Stimulated activated CD4-positive, alpha-beta T cell treated with anti-CD3 and anti-CD28 coated beads, Interleukin-15, amount 100 ng/mL, for 1 hour (primary cell): ENCODE measurements at places on chromosomes 12 and 14.

- no peak for DNase-seq
Observed at GRCh38 chr14:94109915-94110250, 653 bp upstream of the IFI27 start.

- DNase-seq, result no peak
Observed at GRCh38 chr14:57848786-57849185, 17.1 kb downstream of the SLC35F4 start.

GRCh38 chr14:54922598-54922997 is 20.0 kb upstream of the GCH1 start:
- no peak for DNase-seq

DNA sequence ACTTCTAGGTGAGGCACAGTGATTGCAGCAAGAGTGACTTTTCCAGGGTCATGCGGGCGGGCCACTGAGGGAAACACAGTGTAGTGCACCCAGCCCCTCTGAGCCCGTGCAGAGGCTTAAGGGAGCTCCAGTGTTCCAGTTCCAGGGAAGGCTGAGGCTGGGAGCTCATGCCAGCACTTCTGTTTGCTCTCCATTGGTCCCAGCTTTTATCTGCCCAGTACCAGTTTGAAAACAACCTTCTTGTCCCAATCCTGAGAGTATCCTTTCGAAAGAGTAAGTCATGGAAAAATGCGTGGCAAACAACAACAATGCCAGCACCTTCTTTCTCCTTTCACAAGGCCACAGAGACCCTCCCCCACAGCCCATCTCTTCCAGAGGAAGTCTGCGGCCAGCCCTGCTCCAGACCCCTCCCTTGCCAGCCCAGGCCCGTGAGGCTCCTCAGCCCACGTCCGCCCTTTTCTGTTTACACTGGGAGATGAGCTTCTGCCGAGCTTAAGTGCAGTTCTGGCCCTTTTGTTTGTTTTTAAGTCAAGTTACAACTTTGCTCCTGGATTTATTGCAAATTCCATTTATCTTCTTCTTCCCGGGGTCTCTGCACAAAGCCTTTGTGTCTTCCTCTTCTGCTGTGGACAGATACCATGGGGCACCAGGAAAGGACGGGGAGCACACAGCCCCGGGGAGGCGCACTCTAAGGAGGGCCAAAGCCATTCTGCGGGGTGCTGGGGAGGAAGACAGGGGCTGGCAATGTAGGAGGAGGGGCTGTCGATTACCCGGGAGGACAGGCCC is 185.6 kb downstream of the ZFP36L1 start:
- no peak for DNase-seq

- no peak for DNase-seq
Observed at GRCh38 chr14:30645600-30645999, 23.5 kb downstream of the SCFD1 start.

DNA sequence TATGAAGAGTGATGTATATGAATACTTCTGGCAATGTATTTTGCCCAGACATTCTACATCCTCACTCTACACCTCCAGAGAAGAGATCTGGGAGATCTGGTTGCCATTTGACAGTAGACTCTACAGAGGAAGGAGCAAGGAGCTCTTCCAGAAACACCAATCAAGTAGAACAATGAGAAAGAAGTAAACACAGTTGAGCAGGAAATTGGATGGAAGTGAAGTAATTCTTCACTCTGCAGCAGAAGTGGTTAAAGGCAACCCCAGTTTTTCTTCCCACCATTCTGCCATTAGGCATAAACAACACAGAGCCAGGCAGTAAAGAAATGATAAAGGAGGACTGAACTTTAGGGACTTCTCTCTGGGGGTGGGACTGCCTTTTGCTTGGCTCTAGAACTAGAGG is 48.5 kb upstream of the PRICKLE1 start:
- no peak for DNase-seq

DNA sequence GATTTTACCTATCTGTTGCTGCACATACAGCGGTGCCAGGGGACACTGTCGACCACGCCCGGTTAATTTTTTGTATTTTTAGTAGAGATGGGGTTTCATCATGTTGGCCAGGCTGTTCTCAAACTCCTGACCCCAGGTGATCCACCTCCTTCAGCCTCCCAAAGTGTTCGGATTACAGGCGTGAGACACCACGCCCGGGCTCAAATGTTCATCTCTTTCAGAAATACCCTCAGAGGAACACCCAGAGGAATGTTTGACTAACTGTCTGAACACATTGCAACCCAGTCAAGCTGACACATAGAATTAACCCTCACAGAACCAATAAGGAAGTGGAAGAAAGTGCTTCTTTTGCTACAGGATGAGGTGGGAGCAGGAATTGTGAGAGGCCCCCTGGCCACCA is 15.0 kb upstream of the ETFBKMT start:
- no peak for DNase-seq

DNA sequence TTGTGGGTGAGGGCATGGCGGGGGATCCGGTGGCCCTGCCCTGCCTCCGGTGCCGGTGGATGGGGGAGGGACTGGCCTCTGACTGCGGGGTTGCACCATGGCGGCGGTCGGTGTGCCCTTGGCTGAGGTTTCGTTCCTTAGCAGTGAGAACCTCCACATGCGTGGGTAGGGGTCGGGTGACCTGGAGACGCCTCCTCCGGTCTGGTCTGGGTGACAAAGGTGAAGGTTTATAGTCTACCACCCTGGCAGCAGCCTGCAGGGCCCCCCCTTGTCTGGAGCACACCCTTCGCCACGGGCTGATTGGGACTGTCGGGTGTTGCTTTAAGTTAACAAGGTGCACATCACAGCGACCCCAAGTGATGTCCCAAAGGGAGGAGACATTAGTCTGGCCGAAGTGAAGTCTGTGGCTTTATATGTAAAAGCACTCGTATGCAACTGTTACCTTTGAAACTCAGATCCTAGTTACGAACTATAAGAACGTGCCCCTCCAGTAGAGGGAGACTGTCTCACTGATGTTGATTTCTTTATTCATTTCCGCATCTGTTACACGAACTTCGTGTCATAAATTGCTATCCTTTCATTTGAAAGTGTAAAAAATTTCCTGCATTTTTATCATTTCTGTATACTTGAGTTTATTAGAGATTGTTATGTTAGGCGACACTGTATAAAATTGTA is 74.4 kb downstream of the WDR20 start:
- no peak for DNase-seq

GRCh38 chr14:56720703-56721460 is 89.4 kb downstream of the OTX2 start:
- no peak for DNase-seq

DNA sequence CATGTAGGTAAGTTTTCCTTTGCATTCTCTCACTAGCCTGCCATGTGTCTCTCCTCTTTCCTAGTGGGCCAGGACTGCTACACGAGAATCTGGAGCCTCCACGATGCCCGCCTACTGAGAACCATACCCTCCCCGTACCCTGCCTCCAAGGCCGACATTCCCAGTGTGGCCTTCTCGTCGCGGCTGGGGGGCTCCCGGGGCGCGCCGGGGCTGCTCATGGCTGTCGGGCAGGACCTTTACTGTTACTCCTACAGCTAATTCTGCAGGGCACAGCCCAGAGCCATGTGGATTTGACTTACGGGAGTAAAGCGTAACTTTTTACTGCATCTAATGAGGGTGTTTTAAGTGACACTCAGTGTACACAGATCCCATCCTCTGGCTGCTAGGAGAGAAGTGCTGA is 32.3 kb downstream of the DCAF4 start:
- no peak for DNase-seq

DNA sequence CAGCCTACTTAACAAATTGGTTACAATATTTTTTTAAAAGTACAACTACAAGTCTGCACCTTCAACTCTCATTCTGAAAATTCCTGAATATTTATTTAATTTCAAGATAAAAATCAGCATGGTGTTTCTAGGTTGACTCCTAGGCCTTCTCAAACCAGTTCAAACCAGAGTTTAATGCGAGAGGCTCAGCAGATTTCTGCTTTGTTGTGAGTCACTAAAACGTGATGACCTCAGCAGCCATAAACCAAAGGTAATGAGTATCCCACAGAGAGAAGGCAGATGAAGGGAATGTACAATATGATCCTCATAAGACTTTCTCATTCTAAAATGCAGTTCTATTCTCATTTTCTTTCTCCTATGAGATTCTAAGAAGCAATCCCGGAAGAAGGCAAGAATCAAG is 1.5 kb downstream of the PRDM4 start:
- DNase-seq, result no peak

GRCh38 chr14:86072116-86072894 is 542.4 kb downstream of the FLRT2 start:
- DNase-seq, result no peak

DNA sequence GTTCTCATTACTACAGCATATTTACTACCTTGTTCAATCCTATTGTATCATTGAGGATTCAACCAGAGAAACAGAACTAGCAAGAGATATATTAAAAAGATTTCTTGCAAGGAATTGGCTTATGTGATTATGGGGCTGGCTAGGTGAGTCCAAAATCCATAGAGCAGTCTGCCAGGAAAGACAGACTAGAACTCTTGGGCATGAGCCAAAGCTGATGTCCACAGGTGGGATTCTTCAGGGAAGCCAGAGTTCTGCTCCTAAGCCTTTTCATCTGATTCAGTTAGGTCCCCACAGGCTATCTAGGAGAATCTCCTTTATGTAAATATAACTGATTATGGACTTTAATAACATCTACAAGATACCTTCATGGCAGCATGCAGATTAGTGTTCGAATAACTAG is 26.0 kb downstream of the PELI2 start:
- DNase-seq, result no peak

GRCh38 chr12:8946733-8947132 is 2.7 kb downstream of the M6PR start:
- DNase-seq, result no peak

- DNase-seq, result no peak
Observed at GRCh38 chr12:44942714-44943113, 66.6 kb upstream of the NELL2 start.

DNA sequence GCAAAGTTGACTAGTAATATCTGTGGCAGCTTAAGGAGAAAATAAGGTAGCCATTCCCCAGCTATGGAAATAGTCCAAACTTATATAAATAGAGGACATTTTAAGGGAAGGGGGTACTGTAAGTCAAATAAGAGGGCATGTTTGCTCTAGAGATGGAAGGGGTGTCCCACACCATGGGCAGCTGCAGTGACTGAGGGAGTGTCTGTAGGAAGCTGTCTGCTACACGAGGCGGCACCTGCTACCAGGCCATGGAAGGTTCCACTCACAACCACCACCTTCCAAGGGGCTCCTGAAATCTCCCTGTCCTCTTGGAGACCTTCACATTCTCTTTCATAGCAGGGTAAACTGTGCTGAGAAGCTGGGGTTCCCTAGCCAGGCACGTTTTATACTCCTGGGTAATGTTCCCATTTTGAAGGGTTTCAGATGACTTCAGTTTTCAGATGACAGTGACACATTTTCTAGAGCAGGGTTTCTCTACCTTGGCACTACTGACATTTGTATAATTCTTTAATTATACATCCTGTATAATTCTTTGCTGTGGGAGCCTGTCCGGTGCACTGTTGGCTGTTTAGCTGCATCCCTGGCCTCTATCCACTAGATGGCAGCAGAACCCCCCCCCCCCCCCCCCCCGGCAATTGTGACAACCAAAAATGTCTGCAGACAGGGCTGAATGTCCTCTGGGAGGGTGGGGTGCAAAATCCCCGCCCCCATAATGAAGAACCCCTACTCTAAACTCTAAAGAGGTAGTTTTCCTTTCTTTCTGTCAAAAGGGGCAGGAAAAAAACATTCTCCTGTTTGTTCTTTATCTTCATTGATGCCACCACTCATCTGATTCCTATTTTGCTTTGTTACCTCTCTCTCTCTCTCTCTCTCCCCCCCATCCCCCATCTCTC is 11.6 kb upstream of the SMCO2 start:
- no peak for DNase-seq

GRCh38 chr12:115149685-115150378 is 465.9 kb upstream of the TBX3 start:
- no peak for DNase-seq

DNA sequence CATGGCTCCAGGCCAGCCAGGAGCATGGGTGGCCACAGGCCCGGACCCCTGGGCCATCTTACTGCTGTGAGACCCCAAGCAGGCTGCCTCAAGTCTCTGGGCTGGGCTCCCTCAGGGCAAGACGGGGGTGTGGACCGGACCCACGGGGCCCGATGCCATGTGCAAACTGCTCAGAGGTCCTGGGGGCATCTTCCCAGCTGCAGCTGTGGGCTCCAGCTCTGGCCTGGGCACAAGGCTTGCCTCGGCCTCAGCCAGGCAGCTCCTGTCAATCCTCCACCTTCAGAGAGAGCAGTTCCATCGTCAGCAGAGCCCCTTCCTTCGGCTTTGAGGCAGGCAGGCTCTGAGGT is 12.4 kb upstream of the GPR132 start:
- DNase-seq, result no peak

GRCh38 chr12:6646276-6647082 is 753 bp downstream of the ACRBP start:
- no peak for DNase-seq

DNA sequence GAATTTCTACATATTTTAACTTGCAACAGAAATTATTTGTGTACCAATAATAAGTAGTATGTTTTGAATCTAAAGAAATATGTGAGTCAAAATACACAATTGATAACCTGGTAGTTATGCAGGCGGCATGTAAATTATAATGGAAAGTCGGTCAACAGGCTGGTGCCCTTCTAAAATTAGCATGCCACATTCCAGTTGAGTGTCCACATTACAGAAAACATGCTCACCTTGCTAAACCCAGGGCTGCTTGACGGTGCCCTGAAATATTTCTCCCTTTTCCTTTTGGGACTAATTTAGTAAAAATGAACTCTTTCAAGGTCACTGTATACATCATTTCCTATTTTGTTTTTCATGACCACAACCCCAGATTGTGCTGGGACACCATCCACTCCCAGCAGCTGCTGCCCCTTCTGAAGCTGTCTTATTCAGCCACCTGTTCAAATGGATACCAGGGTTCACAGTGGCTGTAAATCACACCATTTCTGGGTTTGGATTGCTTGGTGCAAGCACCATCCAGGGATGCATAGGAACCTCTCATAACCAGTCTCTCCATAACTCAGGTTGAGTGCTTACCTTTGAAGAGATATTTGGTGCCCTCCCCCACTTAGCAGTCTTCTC is 110.6 kb downstream of the ANO6 start:
- DNase-seq, result no peak

DNA sequence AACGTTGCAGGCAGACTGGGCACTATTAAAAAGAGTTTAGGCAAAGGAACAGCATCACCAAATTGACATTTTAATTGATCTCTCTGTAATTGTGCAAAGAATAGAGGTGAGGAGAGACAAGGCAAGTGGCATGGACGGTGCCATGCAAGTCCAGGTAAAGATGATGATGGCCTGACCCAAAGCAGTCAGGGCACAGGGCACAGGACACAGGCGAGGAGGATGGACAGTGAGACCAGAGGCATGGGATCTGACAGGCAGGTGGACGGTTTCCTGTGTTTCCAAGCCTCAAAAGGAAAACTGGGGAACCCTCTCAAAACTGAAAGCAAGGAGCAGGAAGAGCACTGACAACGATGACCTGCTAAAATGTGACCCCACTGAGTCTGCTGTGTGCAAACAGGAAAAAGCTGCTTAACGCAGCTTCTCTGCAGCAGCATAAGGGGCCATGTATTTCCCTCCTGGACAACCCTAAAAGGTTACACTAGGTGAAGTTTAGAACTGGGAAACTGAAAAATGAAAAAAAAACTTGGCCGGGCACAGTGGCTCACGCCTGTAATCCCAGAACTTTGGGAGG is 50.9 kb downstream of the CLIP1 start:
- no peak for DNase-seq
